Esophagus muscularis mucosa (tissue), 4 donors: ENCODE measurements at places on chromosomes 7 and 10. TPM values are rescaled to one million over a fixed set of nuclear protein-coding genes. Genes with fewer than 3 reads are reported as not detected.

The UNCX gene
- total RNA-seq, result not detected

The PRKCQ gene
- total RNA-seq, result 5.6 TPM

The SNX10 gene
- 4.0 TPM for total RNA-seq

The ZPBP gene
- total RNA-seq, result not detected
